Stimulated activated CD8-positive, alpha-beta memory T cell treated with anti-CD3 and anti-CD28 coated beads, Interleukin-7, amount 100 ng/mL, for 24 hours (primary cell): ENCODE measurements at places on chromosomes 2 and 18.

- DNase-seq: no peak
Observed at GRCh38 chr2:239716536-239717318, 308.4 kb downstream of the NDUFA10 start.

DNA sequence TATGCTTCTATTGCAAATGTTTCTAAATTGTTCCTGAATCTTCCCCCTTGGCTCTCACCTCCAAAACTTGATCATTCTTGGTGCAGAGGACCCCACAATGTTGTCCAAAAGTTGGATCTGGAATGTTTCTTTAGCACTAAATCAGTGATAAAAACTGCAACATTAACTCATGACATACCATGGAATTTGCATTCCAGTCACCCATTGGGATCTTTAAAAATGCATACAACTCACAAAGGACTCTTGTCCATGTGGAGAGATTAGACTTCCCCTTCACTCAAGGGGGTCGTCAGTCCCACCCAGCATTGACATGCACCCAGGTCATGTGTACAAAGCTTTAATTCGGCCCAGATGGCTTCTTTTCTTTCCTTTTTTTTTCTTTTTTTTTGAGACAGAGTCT, 169.3 kb downstream of the SETBP1 start:
- no peak for DNase-seq

DNA sequence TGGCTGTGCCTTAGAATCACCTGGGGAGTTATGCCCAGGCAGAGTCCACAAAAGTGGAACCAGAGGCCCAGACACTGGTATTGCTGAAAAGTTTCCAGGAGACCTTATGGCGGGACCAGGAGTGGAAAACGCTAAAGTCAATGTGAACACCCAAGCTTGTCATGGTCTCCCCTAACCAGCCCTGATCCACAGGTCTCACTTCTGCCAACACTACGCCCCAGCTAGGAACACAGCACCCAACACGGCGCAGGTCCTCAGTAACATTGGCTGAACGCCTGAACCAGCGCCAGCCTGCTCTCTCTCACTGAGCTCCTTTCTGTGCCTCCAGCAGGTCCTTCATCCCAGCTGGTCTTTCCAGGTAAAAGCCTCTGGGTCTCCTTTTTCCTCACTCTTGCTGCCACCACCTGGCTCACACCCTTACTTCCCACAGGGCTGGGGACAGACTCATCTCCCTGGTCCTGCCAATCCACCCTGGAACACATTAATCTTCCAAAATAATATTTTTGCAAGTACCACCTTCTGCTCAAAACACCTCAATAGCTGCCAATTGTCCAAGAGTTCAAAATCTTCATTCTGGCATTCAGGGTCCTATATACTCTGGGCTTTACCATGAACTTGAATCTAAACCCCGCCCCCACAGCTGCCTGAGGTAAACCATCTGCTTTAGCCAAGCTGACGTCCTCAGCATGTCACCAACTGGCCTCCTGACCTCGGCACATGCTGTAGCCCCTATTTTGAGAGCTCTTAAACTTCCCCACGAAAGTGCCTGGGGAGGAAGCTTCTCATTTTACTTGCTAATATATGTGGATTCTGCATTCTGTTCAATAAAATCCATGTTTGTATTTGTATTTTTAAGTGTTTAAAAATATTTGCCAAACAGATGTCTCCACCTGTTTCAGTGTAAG, 34.6 kb downstream of the ADCY3 start:
- DNase-seq: no peak

DNA sequence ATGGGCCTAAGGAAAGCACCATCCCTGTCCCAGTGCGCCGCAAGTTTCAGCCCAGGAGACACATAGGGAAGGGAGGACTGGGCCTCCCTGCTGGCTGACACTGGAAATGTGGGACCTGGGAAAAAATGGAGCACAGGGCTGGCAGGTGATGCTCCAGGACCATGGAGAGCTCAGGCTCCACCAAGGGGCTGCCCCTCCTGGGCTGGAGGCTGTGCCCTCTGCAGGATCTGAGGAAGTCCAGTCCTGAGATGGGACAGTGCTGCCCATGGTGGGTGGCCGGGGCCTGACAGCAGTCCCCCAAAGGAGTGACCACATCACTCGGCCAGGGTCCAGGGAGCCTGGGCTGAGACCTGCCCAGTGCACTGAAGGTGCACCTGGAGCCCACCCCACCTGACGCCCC, 108.6 kb upstream of the TEKT4 start:
- no peak for DNase-seq

- DNase-seq: no peak
Observed at GRCh38 chr18:79368681-79369080, 27.0 kb upstream of the NFATC1 start.

GRCh38 chr2:173249661-173250641, 104.7 kb upstream of the CDCA7 start:
- DNase-seq: no peak

DNA sequence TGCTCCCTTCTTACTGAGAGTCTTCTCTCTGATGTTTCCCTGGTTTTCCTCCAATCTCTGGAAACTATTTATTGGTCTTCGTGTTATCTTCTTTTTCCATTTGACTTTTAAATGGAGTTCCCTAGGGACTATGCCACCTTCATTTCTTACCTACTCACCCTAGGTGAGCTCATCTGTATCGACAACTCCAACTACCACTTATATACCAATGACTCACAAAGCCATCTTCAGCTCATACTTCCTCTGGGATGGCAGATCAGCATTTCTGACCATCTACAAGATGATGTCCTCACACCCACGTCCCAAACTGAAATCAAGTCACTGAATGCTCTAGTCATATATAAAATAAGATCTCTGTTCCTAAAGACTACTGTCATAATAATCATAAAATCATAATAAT, 40.6 kb downstream of the CFAP210 start:
- no peak for DNase-seq

DNA sequence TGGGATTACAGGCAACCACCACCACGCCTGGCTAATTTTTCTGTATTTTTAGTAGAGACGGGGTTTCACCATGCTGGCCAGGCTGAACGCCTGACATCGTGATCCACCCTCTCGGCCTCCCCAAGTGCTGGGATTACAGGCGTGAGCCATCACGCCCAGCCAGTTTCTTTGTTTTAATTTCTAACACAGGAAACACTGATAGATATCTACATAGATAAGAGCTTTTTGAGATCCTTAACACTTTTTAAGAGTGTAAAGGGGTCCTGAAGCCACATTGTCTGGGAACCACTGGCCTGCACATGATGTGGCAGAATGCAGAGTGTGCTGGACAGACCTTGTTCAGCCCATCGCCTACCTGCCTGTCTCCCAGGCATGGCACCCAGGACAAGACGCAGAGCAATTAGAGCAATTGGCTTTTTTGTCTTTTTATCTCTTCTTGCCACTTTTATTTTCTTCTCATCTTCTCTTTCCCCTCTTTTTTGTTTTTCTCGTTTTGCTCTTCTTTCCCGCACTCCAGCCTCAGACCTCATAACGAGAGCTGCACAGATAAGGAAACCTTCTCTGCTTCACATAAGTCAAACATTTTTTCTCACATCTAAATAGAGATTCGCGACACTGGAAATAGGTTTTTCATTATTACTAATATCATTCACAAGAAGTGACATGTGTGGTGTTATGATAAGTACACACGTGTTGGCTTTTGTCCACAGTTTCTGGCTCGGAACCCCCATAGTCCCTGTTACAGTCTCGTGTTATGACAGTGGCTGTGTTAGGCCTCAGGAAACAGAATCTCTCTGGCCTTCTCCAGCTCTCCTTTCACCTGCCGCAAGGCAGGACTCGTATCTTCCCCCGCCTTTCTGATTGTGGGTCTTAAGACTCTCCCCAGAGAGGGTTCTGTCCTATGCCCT, 25.2 kb upstream of the GPR55 start:
- DNase-seq: no peak

GRCh38 chr2:20093263-20094141, 42.1 kb upstream of the LAPTM4A start:
- DNase-seq: no peak

GRCh38 chr2:2649109-2650072, 318.3 kb upstream of the MYT1L start:
- DNase-seq: no peak

GRCh38 chr18:79429785-79430281, 34.1 kb downstream of the NFATC1 start:
- DNase-seq: no peak

GRCh38 chr18:48030616-48031480, 100.4 kb upstream of the SMAD2 start:
- DNase-seq: no peak

GRCh38 chr2:196601430-196602306, 37.8 kb upstream of the CCDC150 start:
- no peak for DNase-seq

GRCh38 chr18:58302811-58303210, 258.8 kb downstream of the NEDD4L start:
- no peak for DNase-seq

DNA sequence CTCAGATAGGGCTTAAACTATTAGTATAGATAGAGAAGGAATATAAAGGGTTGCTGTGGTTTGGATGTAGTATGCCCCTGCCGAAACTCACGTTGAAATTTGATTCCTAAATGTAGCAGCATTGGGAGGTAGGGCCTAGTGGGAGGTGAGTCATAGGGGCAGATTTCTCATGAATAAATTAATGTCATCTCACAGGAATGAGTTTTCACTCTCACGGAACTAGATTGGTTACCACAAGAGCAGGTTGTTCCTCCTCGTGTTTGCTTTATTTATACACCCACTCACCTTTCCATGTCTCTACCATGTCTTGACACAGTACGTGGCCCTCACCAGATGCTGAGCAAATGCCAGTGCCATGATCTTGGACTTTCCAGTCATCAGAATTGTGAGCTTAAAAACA, 218.2 kb downstream of the RBM43 start:
- no peak for DNase-seq

GRCh38 chr18:64936671-64937070, 787.8 kb upstream of the LINC00305 start:
- DNase-seq: no peak

GRCh38 chr2:14125624-14126293, 506.8 kb upstream of the LRATD1 start:
- DNase-seq: no peak

DNA sequence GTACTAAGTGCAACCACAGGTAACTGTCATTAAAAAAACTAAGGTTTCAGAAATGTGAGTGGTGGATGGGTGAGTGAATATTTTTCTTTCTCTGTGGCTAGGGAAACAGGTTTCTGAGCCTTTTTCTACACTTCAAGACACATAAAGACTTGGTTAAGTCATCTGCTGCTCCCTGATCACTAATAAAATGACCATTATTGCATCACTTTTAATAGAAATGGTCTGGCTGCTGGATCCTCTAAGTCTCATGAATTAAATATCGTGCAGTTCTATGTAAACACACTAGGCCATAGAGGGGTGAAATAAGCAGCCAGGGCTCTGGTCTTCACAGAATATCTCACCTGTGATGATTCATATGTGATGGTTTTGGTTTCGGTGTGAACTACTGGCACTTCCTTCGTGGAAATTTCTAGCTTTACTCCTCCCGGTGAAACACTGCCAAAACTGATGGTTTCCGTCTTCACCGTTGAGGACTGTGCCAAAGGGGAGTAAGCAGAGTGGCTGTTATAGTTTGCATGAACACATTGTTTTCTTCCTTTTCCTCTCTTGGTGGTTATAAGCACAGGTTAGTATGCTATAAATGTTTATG, 100.4 kb upstream of the ZBTB14 start:
- no peak for DNase-seq

- DNase-seq: no peak
Observed at GRCh38 chr18:49588971-49589370, 27.1 kb downstream of the LIPG start.

DNA sequence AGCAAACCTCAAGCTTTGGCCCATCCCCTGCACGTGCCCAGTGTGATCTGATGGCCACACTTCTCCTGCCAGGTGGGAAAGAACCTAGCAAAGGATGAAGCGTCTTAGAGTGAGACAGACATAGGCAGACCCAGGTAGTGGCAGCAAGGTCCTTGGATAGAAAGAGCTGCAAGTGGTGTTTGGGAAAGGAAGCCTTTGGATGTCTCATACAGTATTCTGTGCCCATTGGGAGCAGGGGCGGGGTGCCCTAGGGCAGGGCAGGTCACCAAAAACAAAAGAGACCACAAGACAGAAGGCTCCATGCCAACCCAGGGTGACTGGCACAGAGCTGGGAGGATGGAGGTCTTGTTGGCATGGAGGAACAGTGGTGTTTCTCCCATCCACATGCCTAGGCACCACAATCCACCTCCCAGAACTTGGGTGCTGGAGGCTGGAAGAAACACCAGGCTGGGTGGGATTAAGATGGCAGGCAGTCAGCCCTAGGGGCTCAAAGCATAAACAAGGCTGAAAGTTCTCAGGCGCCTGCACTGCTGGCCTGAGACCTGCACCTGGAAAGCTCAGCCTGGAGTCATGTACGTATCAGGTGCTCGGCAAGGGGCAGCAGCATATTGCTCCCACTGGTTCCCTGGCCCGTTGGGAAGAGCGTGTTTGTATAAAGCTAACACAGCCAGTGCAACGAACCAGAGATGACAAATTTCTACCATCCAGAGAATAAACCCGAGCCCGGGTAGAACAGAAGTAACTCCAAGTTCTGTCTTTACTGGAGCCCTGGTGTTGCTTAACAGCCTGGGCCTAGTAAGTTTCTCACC, 52.9 kb downstream of the CRACDL start:
- DNase-seq: no peak

DNA sequence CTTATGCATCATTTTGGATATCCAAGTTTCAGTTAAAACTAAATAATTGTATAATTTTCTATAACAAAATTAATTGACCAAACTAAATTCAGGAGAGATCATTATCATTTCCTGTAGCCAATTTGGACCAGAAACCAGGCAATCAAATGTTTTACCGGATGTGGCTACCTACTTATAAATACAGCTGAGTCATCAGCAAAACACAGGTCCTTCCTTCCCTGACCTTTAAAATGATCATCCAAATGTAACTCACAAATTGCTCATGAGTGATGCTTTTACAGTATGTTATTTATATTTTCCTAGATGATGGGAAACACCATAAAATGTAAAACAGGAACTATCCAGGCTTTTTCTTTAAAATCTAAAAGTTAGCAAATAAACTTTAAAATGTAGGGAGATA, 133.7 kb downstream of the CBLN2 start:
- no peak for DNase-seq

DNA sequence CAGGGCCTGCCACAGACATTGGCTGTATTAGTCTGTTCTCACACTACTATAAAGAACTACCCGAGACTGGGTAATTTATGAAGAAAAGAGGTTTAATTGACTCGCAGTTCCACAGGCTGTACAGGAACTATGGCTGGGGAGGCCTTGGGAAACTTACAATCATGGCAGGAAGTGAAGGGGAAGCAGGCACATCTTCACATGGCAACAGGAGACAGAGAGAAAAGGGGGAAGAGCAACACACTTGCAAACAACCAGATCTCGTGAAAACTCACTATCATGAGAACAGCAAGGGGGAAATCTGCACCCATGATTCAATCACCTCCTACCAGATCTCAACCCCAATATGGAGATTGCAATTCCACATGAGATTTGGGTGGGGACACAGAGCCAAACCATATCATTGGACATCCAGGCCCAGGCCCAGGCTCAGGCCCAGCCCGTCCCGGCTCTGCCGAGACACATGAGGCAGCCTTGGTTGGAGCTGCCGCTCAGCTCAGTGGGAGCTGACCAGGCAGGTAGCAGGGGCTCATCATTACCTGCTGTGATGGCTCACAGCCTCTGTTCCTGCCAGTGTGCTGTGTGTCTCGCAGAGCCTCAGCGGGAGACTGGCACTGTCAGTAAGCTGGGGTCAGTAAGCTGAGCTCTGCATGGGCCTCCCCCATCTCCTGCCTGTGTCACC, 8.6 kb upstream of the RALB start:
- no peak for DNase-seq
